Activated CD4-positive, alpha-beta T cell treated with anti-CD3 and anti-CD28 coated beads, Interleukin-2, Interleukin-6, amounts not matched to agents 100 ng/mL and 50 ng/mL, durations not matched to agents 16 hours and 8 hours (primary cell): ENCODE measurements at places on chromosomes 6 and 20.

GRCh38 chr6:133809406-133809805 is 79.5 kb upstream of the TCF21 start:
- no peak for DNase-seq

DNA sequence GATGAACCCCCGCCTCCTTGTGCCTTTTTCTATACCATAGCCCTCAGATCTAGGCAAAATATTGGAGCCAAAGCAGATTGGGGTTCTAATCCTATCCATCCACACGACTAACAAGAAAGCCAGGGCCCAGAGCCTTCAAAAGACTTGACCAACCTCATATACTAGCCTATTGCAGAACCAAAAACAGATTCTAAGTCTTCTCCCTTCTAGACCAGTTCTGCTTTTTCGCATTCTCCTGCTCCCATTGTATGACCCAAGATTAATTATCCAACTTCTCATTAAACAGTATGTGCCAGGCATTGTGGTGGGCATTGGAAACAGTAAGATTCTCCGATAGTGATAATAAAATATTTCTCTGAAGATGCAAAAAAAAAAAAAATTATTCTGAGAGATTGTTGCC is 113.7 kb upstream of the JARID2 start:
- DNase-seq = no peak

- DNase-seq = no peak
Observed at GRCh38 chr6:162069995-162070394, 657.6 kb downstream of the PRKN start.

- no peak for DNase-seq
Observed at GRCh38 chr6:111724039-111724438, 118.4 kb upstream of the TRAF3IP2 start.

GRCh38 chr6:35426074-35426473 is 26.1 kb upstream of the FANCE start:
- DNase-seq = no peak

DNA sequence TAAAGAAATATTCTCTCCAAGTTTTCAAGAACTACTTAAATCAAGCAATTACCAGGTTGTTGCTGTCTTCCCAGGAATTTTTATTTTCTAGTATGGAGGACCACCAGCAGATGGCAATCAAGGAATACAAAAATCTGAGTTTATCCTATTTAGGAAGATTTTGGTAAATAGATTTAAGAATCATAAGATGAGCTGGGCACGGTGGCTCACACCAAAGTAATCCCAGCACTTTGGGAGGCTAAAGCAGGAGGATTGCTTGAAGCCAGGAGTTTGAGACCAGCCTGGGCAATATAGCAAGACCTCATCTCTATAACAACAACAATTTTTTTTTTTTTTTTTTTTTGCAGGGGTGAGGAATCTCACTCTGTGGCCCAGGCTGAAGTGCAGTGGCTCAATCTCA is 19.3 kb upstream of the SEC63 start:
- no peak for DNase-seq

DNA sequence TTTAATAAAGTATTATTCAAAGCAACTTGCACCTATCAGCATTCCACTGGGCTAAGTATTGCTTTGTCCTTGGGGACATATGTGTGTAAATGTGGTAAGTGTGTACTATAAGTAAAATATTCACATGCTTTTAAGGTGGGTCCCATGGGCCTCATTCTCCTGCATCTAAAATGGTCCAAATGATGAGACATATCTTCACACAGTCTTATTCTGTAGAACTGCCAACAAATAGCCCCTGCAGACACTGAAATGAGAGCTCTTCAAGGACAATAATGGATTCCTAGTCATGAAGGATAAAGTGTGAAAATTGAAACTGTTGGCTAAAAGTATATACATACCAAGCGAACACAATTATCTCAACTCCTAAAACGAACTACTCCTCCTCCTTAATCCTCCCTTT is 81.8 kb downstream of the SMLR1 start:
- DNase-seq = no peak

GRCh38 chr6:160077526-160077925 is 44.1 kb upstream of the SLC22A1 start:
- DNase-seq = no peak

- DNase-seq = no peak
Observed at GRCh38 chr20:33604991-33605370, 57.1 kb upstream of the C20orf144 start.

DNA sequence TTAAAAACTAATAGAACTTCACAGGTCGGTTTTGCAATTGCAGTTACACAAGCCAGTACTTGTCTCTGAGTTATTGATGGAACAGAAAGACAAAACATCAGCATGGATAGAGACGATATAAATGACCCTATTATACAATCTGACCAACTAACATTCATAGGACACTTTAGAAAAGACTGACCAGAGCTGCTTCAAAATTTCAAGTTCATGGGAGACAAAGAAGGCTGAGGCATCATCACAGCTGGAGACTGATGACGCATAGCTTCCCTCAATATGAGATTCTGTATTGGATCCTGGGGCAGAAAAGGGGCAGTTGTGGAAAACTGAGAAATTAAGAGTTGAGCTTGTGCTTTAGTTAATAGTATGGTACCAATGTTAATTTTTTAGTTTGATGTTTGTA is 174.0 kb downstream of the THBS2 start:
- no peak for DNase-seq

- DNase-seq = no peak
Observed at GRCh38 chr20:21303872-21304586, 898 bp downstream of the XRN2 start.

DNA sequence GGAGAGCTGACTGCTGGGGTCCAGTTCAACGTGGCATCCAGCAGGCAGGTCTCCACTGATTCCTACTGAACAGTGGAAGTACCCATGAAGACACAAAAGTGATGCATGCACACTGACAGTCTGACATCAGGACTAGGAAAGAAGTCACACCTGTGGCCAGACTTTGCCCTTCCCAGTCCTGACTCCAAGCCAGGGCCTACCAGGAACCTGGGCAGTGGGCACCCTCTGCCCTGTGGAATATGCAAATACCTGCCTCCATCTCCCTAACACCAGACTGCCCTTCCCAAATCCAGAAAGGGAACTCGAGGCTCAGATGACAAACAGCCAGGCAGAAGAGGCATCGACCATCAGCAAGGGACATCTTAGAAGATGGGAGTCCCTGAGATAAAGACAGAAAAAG is 50.9 kb downstream of the SLC23A2 start:
- DNase-seq = no peak

DNA sequence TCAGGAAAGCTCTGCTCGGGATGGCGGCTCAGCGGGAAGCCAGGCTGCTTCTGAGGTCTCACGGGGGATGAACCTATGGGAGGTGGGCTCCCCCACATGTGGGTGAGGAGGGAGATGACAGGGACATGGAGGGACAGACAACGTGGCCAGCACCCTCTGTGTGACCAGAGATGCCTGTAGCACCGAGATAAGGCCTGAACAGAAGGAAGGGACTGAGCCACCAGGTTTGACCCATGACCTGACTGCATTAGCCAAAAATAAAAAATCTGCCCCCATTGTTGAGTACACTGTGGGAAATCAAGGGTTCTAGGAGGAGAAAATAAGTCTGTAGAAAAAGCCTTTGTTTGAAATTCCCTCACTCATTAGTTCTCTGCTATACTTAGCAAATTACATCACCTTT is 105.7 kb downstream of the RNASET2 start:
- DNase-seq = no peak

DNA sequence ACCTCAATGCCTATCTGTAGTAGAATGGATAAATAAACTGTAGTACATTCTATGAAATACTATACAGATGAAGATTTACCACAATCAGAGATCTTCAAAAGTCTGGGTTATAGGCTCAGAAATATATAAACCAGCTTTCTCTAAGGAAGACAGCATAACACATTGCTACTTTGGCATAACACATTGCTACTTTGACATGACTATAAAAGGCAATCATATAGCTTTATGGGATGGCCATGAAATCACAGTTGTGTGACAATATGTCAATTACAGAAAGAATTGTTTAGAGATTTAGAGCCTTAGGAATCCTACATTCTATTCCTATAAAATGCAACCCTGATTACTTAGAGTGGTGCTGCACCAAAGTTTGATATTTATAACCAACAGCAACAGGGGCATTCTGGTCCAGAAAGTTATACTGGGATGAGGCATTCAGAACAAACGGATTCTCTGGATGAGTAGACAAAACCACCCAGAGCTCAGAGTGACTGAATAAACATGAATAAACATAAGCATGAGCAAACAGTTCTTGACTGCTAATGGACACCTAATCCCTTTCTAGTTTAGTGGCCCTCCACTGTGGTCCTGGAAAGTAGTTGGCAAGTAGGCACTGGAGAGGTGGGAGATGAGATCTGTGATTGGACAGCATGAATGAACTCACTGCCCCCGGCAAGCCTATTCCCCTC is 12.0 kb downstream of the TTI1 start:
- peak; percentile 25 for DNase-seq

- no peak for DNase-seq
Observed at GRCh38 chr6:124190256-124190655, 386.6 kb downstream of the NKAIN2 start.

DNA sequence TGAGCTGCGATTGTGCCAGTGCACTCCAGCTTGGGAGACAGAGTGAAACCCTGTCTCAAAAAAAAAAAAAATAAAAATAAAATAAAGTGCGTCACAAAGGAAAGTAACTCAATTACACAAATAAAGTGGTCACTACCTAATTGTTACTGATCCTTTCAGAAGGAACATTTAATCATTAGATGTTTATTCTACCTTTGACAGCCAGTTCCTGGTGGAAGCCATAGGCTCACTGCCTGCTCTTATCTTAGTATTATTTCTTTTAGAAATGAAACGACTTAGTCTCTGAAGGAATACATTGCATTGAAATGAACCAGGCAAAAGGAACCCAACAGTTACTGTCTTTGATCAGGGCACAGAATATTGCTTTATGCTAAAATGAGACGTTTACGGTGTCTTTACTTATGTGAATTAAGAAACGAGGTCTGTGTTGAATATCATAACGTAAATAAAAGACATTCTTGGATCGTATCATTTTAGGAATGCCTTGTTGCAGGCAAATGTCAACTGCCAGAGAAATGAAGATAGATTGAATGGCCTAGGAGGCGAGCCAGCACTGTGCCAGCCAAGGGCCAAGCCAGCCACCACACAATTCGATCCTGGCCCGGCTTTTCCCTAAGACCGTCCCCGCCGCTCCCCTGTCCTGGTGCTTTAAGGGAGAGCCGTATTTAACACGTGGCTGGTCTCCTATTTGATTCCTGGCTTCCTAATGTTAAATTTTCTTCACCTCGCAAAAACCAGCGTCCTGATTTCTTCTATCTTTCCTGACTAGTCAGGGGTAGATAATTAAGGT is 136.7 kb upstream of the GMDS start:
- DNase-seq = no peak

DNA sequence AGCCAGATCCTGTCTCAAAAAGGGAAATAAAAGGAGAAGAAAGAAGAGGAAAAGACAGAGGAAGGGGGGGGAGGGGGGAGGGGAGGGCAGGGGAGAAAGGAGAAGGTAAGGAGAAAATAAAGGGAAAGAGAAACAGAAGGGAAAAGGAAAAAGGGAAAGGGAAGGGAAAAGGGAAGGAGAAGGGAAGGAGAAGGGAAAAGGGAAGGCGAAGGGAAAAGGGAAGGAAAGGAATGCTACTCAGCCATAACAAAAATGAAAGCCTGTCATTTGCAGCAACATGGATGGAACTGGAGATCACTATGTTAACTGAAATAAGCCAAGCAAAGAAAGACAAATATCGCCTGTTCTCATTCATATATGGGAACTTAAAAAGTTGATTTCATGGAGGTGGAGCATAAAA is 22.3 kb downstream of the RBM24 start:
- DNase-seq = no peak

DNA sequence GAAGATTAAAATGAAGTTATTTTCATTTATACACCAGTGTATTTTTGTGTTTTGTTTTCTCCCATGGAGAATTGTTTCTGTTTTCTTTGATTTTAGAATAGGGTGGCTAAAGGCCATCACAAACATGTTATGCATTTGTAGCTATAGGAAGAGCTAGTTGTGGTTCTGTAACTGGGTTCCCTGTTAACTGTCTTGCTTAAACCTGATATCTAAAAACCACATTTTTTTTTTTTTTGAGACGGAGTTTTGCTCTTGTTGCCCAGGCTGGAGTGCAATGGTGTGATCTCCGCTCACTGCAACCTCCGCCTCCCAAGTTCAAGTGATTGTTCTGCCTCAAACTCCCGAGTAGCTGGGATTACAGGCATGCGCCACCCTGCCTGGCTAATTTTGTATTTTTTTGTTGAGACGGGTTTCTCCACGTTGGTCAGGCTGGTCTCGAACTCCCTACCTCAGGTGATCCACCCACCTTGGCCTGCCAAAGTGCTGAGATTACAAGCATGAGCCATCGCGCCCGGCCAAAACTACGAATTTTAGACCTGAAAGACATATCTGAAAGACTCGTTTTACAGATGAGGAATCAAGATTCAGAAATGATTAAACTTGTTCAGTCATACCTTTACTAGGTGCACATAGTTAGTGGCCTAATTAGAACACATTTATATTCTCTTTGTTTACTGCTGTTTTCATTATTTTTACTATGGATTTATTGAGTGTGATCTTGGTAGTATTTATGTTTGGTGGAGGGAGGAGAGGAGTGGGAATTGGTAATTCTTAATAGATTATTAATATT is 18.0 kb downstream of the SCAF8 start:
- peak; percentile 21 for DNase-seq

DNA sequence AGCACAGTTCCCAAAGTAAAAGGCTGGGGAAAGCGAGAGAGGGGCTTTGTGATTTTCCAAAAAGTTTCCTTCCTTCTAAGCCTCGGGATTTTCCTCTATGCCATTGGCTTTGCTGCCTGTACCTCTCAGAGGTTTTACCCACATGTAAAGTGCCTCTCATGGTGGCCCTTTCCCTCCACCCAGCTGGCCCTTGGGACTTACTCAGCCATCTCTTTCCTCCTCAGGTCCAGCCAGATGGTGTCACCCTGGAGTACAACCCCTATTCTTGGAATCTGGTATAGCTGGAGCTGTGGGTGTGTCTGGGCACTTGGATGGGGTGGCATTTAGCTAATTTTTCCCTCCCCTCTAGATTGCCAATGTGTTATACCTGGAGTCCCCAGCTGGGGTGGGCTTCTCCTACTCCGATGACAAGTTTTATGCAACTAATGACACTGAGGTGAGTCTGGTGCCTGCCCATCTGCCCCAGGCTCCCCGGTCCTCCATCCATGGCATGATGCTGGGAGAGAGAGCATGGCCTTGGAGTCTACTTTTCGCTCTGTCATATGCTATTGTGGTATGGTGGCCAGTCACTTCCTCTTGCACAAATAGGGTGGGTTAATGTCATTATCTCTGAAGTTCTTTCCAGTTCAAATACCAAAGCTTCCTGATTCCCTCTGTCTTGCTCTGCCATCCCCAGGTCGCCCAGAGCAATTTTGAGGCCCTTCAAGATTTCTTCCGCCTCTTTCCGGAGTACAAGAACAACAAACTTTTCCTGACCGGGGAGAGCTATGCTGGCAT is 1.1 kb downstream of the CTSA start:
- DNase-seq = no peak

GRCh38 chr6:3277251-3277650 is 18.5 kb downstream of the PSMG4 start:
- no peak for DNase-seq

DNA sequence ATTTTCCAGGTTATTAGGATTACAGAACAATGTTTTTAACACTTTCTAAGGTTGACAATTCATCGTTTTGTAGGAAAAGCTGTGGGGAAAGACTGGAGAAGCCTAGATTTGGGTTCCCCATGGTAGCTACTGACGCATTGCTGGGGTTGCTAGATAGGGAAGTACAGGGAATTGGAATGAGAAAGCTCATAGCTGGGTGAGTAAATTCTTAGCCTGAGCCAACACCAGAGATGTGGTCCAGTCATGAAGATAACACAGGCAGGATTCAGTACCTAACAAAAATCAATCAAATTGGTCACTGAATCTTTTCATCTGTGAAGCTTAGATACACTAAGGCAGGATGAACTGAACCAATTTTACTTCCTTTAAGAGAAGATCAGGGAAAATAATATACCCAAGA is 35.7 kb downstream of the RIN2 start:
- DNase-seq = no peak
